HT1080 (cell line): ENCODE measurements at places on chromosomes 5 and 9.

- DNase-seq: no peak
Observed at GRCh38 chr5:6714226-6715041, 1.2 kb downstream of the TENT4A start.

DNA sequence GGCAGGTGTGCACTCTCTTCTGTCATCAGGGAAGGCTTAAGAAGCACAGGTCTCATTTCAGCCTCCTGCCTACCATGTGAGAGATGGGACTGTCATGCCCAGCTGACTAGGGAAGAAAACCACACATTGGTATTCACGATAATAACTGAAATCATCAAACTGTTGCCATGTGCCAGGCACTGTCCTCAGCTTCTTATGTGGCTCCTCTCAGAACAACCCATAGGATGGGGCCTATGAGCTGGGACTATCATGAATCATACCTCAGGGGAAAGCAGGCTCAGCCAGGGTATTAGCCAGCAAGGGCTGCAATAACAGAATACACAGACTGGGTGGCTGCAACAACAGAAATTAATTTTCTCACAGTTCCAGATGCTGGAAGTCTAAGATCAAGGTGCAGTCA, 3.3 kb downstream of the AFAP1L1 start:
- DNase-seq: no peak

DNA sequence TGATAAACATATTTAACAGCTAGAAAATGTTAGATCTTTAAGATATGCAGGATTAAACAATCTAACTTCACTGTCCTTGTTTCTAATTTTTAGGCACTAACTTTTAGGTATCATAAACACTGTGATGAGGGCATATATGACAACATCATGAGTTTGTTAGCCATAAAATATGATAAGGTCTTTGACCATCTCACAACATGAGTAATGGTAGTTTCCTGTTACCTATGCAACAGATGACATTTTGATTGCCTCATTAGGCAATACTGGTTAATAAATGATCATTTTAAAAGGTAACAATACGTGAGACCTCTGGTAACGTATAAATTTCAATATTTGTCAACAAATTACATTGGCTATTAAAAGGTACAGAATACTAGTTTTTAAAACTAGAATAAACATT, 613.5 kb downstream of the PDE4D start:
- no peak for DNase-seq

DNA sequence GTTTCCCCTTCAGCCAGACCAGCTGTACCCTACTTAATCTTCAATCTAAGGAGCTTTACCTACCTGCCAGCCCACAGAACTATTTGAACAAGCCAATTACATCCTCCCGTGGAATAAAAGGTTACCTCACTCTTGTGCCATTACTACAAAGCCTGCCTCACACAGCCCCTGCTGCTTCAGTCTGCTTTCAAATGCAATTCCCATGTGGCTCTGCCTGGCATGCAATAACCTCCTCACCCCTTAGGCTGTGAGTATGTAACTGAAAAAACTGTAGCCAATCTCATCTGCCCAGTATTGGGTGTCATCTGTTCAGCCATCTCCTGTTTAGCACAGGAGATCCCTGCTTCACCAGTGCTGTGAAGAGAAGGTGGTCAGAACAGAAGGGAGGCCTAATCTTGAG, 6.1 kb upstream of the GCNT1 start:
- no peak for DNase-seq

- no peak for DNase-seq
Observed at GRCh38 chr9:37324691-37325490, 97.6 kb upstream of the GRHPR start.

- no peak for DNase-seq
Observed at GRCh38 chr9:38281196-38281595, 111.3 kb upstream of the ALDH1B1 start.

- DNase-seq: no peak
Observed at GRCh38 chr9:92911511-92912475, 34.0 kb upstream of the ZNF484 start.

DNA sequence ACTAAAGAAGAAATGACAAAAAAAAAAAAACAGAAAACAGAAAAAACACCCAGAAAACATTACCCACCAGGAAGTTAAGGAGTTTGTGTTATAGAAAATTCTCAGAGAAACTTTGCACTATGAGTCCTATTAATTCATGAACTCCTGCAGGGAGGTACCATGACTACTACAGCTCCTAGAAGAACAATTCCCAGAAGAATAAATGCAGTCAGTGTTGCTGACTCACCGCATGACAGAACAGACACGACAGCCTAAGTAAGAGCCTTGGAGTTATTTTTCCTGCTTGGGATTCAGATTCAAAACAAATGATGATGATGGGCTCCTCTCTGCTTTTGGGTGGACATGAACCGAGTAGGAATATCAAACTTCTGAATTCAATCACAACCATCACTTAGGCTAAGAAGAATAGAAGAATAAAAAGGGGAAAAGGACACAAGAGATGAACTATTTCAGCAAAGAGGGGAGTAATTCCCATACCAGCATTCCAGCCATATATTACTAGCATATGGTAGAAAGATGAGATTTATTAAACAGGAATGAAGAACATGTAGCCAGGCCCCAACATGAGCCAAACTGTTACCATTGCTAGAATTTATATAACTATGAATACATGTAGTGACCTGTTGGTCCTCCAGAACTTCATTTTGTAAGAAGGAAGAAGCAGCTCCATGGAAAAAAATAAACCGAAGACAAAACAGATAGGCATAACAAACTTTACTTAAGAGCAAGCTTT, 209.6 kb upstream of the PDE4D start:
- DNase-seq: peak; percentile 84

GRCh38 chr5:4572311-4573100, 567.6 kb upstream of the ADAMTS16 start:
- DNase-seq: no peak

- no peak for DNase-seq
Observed at GRCh38 chr9:37083654-37084053, 36.7 kb upstream of the ZCCHC7 start.

GRCh38 chr9:38026021-38026809, 42.8 kb downstream of the SHB start:
- DNase-seq: peak; percentile 96

DNA sequence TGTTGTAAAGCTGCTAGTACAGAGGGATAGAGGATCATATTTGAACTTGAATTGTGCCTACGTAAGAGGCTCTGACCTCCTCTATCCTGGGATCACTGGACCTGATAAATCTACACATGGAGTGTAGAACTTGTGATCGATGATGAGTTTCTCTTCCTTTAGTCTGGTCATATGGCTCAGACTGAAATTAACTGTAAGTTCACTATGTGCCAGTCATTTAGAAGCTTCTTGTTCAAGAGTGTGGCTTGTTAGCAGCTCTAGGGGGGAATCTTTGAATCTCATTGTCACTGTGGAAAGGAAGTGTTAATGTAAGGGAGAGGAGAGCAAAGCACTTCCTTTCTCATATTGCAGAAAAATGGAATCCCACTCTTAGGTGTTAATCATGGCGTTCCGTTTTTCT, 12.1 kb downstream of the ZBTB34 start:
- DNase-seq: no peak

DNA sequence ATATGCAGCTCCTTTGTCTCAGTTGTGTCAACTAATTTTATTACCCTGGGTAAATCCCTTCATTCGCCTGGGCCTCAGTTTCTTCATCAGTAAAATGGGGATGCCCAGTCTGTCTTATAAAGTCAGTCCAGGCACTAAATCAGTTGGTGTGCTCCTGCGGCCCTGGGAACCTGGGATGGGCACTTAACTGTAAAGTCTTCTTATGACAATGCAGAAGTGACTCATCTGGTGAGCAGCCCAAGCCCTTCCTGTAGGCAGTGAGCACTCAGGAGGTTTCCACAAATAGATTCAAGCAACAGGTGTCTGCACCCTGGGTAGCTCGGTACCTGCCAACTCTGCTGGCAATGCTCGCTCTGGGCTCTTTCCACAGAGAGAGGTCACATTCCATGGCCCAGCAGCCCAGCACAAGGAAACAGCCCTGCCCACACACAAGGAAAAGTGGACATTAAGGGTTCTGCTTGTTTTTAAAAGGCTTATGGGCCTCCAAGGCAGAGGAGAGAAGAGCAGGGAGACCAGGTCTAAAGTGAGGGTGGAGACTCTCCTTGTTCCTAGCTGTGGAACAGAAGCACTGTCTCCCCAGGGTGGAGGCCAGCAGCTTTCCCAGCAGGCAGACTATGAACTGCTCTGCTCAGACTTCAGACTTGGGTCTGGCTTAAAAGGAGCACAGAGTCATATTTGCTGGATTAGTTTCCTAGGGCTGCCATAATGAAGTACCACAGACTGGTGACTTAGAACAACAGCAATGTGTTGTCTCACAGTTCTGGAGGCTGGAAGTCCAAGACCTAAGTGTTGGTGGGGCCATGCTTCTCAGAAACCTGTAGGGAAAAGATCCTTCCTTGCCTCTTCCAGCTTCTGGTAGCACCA, 89.7 kb upstream of the ADRA1B start:
- peak; percentile 95 for DNase-seq

DNA sequence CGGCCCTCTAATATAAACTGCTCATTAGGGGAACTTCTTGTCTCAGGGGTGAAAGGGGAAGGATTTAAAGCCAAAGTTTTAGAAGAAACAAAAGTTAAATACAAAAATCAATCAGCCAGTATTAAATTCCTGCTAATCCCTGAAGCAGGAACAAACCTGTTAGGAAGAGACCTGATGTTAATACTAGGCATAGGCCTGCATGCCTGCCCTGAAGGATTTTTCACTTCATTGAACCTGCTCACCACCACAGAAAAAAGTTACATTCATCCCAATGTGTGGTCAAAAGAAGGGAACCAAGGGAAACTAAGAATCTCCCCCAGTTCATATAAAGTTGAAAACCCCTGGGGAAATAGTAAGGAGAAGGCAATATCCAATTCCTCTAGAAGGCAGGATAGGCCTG, 9.4 kb upstream of the RNF180 start:
- no peak for DNase-seq

- DNase-seq: peak; percentile 25
Observed at GRCh38 chr5:60959156-60959555, 14.2 kb downstream of the NDUFAF2 start.

- DNase-seq: no peak
Observed at GRCh38 chr5:171891150-171891549, 105.5 kb downstream of the SMIM23 start.

DNA sequence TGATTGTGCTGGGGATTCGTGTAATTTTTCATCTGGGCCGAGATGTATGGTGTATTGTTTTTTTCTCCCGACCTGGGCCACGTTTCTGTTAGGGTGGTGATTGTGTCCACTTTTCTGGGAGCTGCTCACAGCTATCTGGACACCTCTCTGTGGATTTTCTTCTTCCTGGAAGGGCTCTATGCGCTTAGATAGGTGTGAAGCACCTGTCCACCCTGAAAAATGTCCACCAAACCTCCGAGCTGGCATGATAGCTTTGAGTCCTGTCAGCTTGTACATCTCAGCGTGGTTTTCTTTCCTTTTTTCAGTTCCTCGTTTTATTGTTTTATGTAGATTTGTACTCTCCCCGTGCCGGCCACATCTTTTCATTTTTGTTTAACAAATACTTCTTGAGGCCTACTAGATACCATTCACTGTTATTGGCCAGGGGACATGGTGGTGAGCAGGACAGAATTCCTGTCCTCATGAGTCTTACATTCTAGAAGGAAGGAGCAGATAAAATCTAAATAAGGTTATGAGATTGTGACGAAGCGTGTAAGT, 1.1 kb downstream of the UGCG start:
- DNase-seq: peak; percentile 54

GRCh38 chr5:93736284-93736683, 5.1 kb downstream of the POU5F2 start:
- DNase-seq: no peak

DNA sequence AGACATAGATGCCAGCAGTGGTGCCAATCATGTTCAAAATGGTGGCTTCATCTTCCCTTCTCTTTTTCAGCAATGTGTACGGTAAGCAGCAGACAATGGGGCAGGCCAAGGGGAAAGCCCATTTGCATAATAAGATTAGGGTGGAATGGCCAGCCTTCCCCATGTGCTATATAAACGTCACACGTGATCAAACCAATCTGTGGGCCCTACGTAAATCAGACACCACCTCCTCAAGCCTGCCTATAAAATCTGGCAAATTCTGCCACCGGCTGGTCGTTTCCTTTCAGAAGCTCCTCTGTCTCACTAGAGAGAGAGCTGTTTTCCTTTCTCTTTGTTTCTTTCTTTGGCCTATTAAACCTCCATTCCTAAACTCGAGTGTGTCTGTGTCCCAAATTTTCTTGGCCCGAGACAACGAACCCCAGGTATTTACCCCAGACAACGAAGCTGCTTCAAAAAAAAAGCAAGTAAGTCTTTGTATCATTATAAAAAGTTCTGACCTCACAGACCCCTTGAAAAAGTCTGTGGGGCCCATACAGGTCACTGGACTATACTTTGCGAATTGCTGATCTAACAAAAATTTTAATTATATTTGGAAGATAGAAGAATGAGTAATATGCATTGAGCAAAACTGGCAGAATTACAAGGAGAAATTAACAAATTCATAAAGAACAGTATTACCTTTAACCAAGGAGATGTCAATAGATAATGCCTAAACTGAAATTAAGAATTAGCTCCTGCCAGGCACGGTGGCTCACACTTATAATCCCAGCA, 15.2 kb downstream of the ZBTB5 start:
- no peak for DNase-seq

- DNase-seq: no peak
Observed at GRCh38 chr5:176469296-176469695, 21.1 kb downstream of the FAF2 start.

GRCh38 chr5:128681096-128681495, 143.1 kb upstream of the FBN2 start:
- DNase-seq: no peak

- DNase-seq: peak; percentile 33
Observed at GRCh38 chr5:119269061-119269944, 86.5 kb upstream of the TNFAIP8 start.
